ENCODE measurements at places on chromosomes 13 and 19. TPM values are rescaled to one million over a fixed set of nuclear protein-coding genes. Genes with fewer than 3 reads are reported as not detected.

DNA sequence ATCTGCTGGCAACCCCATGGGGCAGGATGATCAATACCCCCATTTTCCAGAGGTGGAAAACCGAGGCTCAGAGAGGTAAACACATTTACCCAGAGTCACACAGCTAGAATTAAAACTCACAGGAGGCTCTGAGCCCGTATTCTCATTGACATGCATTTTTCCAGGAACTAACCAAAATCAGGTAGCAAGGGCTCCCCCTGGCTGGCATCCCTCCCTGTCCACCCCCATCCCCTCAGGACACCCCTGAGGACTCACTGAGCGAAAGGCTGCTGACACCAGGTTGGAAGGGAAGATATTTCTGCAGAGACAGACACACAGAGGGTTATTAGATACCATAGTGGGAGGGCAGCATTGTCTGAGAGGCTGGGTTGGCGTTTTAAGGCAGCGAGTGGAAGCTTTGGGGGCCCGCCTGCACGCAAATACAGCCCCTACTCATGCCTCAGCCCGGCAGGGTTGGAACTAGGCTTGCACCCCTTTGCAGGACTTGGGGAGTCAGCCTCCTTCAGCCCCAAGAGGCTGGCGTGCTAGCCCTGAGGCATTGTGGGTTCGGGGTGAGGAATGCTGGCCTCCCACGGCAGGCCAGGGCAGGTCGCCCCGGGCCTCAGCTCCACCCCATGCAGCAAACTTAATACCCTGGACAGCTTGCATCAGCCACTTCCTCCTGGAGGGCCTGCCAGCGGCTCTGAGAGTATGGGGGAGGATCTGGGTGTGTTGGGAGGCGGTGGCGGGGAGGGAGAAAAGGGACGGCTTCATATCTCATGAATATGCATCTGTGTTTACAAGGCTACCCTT is 3.9 kb downstream of the SLC1A5 start:
- no peak for DNase-seq

DNA sequence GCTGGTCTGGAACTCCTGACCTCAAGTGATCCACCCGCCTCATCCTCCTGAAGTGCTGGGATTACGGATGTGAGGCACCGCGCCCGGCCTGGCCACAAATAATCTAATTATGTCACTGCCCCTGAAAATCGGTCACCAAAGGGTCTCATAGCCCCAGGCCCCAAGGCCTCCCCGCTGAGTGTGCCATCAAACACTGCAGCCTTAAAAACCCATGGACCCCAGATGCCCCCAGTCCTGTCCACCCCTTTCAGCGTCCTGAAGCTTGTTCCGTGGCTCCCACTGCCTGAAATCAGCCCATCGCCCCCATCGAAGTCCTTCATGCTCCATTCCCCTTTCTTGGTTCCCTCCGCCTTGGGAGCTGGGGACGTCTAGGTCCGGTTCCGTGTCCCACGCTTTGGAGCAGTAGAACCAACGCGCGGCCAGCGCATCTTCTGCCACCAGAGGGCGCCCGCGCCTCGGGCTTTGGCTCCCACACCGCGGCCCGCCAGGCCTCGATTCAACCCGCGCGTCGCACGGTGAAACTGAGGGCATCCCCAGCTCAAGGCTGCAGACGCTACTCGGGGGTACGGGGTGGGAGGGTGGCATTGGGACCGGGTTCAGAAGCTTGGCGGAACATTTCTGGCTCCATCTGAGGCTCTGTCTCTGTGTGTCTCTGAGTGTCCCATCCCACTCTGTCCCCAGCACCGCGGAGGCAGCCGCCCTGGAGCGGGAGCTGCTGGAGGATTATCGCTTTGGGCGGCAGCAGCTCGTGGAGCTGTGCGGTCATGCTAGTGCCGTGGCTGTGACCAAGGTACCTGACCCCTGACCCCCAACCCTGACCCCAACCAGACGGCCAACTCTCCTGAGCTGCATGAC is 3.5 kb downstream of the YJEFN3 start:
- DNase-seq = no peak

CLEC17A gene
- not detected for total RNA-seq

ATP1A3 gene
- total RNA-seq = 4.9 TPM

Data from Panc1 (cell line).